ENCODE measurements at places on chromosomes 5 and 9. TPM values are rescaled to one million over a fixed set of nuclear protein-coding genes. Genes with fewer than 3 reads are reported as not detected.
A peak's percentile ranks its signal among the peaks of the same experiment; 100 is the strongest.

LURAP1L gene
- 3.3 TPM for total RNA-seq

HCN1 gene
- total RNA-seq, result not detected

DNA sequence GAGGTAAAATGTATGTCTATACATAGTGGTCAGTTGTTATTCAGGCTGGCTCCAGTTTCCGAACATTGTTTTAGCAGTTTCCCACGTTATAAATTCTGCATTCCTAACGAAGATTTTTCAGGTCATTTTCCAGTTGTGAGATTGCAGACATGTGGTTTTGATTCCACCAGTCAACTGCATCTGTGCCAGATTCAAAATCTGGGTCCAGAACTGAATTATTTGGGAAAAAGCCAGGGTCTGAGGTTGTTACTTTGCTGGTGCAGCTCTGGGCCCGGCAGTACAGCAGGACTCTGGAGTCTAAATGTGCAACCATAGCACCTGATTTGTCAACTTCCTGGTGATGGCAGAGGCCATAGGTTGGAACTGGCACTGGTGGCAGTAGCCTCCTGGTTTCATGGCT lies 105.7 kb upstream of the MEGF10 start:
- no peak for DNase-seq

F2RL2 gene
- total RNA-seq, result 0.66 TPM

GRCh38 chr5:107864793-107865192 lies 194.1 kb upstream of the EFNA5 start:
- no peak for DNase-seq

DNA sequence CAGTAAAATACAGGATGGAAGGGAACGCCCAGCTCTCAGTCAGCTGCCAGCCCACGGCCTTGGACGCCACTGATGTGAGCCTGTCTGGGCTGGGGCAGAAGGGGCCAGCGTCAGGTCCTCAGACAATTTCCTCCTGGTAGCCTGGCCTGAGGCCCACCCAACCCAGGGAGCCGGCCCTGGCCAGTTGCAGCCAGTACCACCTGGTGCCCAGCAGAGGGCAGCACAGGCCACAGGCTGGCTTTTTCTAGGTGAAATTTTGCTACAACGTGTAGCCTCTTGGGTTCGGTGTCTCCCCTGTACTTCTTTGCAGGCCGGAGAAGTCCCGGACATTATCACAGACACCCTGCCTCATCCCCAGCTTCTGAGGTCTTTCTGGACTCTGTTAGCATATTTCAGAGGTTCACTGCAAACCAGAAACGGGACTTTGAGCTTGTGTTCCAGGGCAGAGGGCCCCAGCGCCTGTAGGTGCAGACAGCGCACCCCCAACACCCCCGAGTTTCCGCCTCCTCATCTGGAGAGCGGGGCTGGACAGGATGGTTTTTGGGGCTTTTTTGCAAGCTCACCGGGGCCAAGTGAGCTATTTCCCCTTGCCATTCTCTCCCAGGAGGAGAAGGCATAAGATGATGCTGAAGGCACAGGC lies 45.9 kb upstream of the KCNMB1 start:
- DNase-seq, result no peak

DNA sequence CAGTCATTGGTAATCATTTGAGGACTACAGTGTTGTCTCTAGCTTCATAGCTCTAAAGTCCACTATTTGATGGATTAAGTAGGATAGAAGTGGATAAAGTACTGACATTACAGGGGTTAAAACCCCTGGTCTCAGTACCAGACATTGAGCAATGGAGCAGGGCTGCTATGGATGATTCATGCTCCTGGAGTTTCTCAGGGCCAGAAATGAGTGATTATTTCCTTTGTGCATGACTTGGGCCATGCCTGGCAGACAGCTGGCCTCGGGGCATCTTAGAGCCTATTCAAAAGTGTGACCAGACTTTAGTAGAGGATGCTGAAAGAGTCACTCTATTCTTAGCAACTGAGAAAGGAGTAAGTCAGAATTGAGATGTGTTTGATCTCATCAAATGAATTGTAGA lies 350.7 kb upstream of the TLE4 start:
- DNase-seq, result no peak

ROR2 gene
- total RNA-seq, result not detected

DNA sequence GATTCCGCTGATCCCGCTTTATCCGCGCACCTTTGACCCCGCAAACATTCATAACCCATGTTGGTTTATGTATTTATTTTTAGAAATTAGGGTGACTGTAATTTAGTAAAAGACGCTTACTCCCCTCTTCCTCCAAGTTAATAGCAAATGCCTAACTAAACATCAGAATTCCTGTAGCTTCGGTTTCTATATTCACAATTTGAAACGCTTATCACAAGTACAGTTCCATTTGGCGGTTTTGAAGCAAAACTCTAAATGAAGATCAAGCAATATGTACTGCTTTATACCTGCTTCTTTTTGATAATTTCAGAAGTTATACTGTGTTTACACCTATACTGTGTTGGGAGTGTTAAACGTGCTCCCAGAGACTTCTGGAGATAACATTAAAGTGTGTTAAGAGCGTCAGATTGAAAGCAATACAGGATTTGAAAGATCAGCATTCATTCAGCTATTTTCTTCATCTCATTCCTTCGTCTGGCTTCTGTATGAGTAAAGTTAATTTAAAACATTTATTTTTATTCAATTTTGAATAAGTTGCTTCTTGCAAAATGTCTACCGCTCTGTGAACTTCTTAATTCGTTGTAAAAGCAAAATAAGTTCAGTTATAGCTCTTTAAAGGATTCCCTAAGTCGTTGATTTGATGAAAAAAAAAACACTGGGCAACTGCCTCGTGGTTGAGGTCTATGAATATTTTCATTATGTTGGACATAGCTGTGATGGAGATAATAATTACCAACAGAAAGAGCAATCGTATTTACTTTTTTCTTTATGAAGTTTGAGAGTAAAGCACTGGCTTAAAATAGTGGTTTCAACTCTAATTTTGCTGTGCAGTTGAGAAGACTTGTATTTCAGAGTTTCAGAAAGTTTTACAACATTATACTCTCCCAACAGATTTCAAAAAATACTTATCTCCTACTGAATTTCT lies 2.5 kb downstream of the PRDM6 start:
- DNase-seq, result no peak

ECM2 gene
- 0.18 TPM for total RNA-seq

HIGD2A gene
- total RNA-seq, result 42.7 TPM

- DNase-seq, result no peak
Measured at GRCh38 chr9:79134654-79135053, 437.1 kb upstream of the TLE4 start.

- no peak for DNase-seq
Measured at GRCh38 chr5:11700391-11700790, 203.9 kb downstream of the CTNND2 start.

DNA sequence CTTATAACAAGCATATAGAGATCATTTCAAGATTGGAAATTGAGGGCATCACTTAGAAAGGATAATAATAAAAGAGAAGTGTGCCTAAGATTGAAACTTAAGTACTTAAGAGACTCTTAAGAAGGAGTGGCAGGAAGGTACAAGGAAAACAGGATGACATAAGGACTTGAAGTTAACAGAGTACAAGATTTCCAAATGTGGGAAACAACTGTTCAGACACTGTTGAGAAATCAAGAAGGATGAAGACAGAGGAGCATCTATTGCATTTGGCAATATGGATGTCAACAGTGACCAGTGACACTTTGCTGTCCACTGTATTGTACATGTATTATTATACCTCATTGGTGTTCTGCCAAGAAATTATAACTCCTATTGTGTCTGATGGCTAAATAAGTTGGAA lies 157.8 kb upstream of the PTGER4 start:
- no peak for DNase-seq

GRCh38 chr9:17776735-17777134 lies 197.9 kb downstream of the SH3GL2 start:
- no peak for DNase-seq

DNA sequence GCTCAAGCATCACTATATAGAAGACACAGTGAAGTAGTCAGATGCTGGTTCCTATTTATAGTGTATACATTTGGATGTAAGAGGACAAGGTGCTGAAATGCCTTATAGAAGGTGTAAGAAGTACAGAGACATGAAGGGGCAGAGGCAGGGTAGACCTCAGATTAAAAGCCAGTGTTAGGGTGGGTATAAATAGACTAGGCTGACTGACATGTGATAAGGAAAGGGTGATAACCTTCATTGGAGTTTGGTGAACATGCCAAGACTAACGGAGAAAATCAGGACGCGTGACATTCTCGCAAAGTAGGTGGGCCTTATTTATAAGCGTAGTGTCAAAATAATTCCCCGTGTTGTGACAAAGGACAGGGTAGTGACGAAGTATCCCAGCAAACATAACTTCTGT lies 59.1 kb upstream of the HRH2 start:
- no peak for DNase-seq

DNA sequence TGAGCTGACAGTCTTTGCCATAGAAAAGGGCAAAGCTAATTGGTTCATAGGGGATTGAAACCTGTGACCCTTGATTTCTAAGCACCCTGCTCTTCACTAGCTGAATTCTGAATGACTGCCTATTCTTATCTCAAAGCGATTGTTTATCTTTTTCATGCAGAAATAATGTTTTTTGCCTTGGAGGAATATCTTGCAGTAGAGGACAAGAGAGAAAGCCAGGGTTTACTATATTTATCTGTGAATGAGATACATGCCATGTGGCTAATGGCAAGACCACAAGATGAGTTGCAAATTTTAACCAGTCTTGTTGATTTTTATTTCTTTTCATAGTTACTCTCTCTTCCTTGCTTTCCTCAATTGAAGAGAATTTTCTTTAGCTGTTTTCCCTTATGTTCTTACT lies 185.0 kb downstream of the CNTLN start:
- DNase-seq, result no peak

GRCh38 chr5:74384851-74385250 lies 255.7 kb downstream of the ENC1 start:
- DNase-seq, result no peak

LCN10 gene
- not detected for total RNA-seq

- no peak for DNase-seq
Measured at GRCh38 chr5:17381932-17382331, 116.1 kb upstream of the TAF11L2 start.

PLEKHG4B gene
- total RNA-seq, result not detected

DNA sequence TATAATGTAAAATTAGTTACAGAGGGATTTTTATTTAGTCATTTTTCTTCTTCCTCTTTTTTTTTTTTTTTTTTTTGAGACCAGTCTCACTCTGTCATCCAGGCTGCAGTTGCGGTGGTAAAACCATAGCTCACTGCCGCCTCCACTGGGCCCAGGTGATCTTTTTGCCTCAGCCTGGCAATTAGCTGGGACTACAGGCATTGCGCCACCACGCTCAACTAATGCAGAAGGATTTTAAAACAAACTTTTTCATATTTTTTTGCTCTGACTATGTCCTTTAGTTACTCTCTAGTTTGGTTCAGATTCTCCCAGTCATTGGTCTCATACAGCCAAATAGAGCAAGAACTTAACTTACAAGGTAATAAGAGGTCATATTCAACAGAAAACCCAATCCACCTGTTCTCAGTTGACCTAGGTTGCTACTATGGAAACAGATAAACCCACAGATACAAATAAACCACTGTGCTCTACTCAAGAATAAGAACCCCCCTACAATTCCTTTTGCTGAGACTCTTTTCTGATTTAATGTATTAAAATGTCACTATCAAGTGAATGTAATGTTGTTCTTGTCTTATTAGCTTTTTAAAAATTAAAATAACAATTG lies 50.1 kb upstream of the TTC39B start:
- DNase-seq, result no peak

- no peak for DNase-seq
Measured at GRCh38 chr9:103992938-103993579, 101.0 kb upstream of the SMC2 start.

DNA sequence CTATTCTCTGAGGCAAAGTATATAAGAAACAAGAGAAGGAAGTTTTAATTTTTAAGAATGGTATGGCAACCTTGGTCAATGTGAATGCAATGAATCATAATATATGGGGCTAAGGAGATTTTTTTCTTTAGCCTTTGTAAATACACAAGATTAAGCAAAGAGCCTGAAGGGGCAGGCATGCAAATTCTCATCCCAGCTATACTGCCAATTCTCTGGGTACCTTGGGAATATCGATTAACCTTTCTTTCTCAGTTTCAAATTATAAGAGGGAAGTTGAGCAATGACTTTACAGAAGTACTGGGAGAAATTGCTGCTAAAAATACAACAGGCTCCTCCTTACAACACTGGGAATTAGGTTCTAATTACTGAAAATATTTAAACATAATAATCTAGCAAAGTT lies 97.5 kb downstream of the MRPS27 start:
- DNase-seq, result no peak

DNA sequence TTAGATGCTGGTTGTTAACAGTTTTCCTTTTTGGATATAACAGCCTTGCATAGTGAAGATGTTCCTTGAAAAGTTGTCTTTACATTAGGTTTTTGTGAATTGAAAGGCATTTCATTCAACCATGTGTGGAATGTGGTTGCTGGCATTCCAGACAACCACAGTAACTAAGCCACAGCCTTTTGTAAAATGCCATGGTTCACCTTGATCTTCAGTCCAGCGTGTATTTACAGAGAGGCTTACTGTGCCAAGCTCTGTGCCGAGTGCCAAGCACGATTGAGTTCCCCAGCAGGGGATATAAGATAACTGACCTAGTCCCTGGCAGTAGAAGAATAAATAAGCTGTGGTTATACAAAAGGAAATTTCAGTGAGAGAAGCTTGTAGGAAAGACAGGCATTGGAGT lies 4.9 kb downstream of the EXOSC2 start:
- DNase-seq, result no peak

SNX30 gene
- 7.2 TPM for total RNA-seq

DNA sequence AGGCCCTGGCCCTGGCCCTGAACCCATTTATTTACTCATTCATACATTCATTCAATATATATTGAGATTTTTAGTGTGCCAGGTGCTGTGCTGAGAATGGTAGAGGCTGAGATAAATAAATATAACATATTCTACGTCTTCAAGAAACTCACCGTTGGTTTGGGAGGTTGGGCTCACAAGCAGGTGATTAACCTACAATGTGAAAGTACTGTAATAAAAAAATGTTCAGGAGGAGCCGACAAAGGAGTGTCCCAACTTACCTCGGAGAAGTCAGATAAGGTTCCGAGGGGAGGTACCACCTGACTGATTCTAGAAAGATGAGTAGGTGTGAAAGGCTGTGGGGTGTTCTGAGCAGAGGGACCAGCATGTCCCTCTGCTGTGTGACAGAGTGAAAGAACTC lies 479.6 kb upstream of the KLF4 start:
- DNase-seq, result no peak

TSTD2 gene
- total RNA-seq, result 10.0 TPM

- DNase-seq, result no peak
Measured at GRCh38 chr9:134892221-134892620, 11.6 kb downstream of the FCN2 start.

- DNase-seq, result peak; percentile 7
Measured at GRCh38 chr5:72018143-72018803, 89.0 kb upstream of the MAP1B start.

QRFP gene
- not detected for total RNA-seq

STX17 gene
- 12.9 TPM for total RNA-seq

PCDHA9 gene
- total RNA-seq, result not detected
